ENCODE measurements at places on chromosomes 6 and 20.
A peak's percentile ranks its signal among the peaks of the same experiment; 100 is the strongest.

GRCh38 chr6:106005013-106005412 lies 81.1 kb upstream of the PRDM1 start:
- no peak for DNase-seq

DNA sequence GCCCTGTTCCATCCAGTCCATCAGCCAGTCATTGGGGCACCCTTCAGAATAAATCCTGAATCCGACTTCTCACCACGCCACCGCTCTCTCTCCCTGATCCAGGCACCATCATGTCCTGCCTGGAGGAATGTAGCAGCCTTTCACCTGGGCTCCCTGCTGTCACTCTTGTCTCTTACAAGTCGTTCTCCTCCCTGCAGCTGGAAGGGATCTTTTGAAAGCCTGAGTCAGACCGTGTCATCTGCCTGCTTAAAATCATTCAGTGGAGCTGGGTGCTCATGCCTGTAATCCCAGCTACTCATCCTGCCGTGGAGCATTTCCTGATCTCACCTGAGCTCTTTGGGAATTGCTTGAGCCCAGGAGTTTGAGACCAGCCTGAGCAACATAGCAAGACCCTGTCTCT lies 19.2 kb upstream of the KCNG1 start:
- no peak for DNase-seq

DNA sequence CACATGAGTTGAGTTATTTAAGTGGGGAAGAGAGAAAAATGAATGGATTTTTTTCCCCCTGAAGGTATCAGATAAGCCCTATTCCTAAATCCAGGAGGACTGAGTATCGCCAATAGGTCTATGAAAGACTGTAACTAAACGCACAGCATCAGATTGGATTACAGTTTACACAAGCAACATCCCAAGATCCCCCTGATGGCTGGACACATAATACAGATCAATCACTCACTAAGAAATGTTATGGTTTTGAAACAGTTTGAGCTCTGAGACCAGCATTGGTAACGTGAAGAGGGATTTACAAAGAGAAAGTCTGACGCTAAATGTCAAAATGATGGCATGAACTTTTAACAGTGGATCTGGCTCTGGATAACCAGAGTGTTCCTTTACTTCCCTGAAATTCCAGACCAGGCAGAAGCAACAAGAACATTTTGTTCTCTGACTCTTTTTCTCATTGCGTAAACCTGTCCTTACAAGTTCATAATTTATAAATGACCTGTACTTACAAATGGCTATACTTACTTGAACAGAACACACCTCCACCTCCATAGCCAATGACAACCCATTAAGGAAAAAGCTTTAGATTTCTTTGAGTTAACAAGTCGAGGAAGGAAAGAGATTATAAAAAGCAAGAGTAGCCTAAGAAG lies 131.8 kb upstream of the BEND3 start:
- DNase-seq, result no peak

GRCh38 chr6:152206072-152206818 lies 398.8 kb downstream of the ESR1 start:
- DNase-seq, result no peak

DNA sequence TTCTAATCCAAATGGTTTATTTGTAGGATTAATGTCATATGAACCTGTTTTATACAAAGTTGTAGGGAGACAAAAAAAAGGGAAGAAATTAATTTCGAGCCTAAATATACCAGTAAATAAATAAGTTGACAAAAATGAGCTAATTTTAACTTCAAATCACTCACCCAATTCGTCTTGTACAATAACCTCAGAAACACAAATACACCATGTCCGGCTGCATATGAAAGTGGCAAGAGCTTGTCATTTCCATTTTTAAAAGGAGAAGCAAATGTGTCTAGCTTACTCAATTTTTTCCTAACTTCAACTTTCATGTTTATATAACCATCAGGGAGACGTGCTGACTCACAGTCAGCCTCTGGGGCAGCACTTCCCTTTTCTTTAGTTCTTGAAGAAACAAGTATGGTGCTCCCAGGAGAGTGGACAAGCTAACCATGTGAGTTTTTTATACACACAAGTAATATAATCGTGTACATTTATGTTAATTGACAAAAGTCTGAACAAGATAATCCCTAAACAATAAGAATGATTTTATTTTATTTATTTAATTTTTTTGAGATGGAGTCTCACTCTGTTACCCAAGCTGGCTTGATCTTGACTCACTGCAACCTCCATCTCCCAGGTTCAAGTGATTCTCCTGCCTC lies 55.5 kb upstream of the SGK1 start:
- peak; percentile 92 for DNase-seq

DNA sequence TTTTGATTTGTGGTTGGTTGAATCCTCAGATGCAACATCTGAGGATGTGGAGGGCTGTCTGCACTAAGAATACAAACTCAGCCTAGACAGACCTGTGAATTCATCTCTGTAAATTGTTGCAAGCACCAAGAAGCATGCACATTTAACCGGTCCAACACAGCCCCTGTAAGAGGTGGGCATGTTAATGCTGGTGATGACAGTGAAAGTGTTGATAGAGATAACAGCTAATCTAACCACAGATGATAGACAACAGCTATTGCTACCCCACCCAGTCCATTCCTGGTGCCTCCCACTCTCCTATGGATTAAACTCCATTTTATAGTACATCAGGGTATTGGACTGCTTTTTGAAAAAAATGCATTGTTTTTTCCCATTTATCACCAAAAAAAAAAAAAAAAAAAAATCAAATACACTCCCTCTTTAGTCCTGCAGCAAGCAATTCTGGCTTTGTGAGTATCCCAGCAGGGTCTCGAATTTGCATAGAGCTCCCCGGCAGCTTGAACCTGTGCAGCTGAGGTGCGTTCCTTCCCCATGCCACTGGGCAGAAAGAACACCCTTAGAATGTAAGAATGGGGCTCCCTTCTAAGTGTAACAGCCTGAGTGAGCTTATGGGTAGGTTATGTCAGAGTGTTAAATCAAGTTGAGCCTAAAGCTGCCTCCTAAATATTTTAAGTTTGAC lies 270.9 kb upstream of the JARID2 start:
- no peak for DNase-seq

GRCh38 chr20:2871661-2872458 lies 1.4 kb upstream of the PTPRA start:
- DNase-seq, result no peak

GRCh38 chr6:44271914-44272313 lies 1.7 kb downstream of the TMEM151B start:
- DNase-seq, result no peak

DNA sequence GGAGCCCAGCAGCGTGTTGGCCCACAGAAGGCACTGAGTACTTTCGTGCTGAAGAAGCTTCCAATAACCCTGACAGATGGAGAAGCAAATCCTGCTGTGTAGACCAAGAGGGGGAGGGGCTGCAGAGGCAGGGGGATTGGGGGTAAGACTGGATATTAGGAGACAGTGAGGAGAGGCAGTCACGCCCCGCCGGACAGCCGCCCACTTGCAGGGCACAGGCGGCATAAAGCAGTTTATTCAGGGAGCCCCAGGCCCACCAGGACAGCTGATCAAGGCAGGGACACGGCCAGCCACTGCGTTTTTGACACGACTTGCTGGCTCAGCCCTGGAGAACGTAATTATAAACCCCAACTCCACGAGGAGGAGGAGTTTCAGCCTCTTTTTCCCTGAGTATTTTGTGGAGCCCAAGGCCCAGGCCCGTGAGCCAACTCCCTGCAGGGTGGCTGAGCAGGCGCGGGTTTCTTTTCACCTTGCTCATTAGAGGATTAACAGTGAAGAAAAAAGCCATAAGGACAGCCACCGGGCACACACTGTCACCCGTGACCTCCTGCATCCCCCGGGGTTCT lies 177.9 kb downstream of the TFAP2C start:
- no peak for DNase-seq

DNA sequence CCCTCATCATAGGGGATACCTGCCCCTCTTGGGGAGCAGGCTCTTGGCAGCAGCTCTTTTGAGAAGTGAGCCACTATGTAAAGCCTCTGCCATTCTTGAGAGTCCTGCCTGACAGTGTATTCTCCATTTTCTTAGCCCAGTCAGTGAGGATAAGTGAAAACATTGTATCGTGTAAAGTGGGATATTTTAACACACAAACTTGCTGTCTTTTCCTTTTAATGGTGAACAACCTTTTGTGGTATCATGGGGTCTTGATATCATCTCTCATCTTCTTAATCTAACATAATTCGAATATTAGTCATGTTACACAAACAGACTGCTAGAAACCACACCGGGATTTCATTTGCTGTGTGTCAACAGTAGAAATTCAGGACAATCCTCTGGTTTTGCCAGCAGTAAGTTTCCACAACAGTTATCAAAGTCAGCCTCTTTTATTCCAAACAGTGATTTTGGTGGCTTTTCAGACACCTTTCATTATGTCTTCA lies 136.2 kb downstream of the HIVEP1 start:
- peak; percentile 88 for DNase-seq

DNA sequence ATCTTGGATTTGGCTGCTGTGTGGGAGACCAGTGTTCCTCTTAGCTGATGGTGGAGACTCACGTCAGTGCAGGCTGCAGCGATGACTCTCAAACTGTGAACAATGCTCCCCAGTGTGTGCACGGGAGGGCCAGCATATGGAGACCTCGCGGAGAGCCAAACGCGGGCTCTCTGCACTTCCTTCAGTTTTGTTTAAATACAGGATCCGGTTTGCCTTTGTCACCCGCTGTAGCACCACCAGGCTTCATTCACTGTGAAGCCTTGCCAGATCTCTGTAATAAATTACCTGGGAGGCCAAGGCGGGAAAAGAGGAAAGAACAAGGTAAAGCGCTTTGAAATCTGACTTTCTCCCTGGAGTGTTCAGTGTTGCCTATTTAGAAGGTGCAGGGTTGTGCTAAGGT lies 30.7 kb upstream of the TMEM14A start:
- DNase-seq, result no peak

Data from fibroblast of skin of back (primary cell).